ENCODE measurements at places on chromosomes 3 and 15.

GRCh38 chr15:96851613-96852012 is 521.1 kb downstream of the NR2F2 start:
- DNase-seq: no peak

- DNase-seq: no peak
Measured at GRCh38 chr3:69250014-69250413, 127.6 kb upstream of the LMOD3 start.

DNA sequence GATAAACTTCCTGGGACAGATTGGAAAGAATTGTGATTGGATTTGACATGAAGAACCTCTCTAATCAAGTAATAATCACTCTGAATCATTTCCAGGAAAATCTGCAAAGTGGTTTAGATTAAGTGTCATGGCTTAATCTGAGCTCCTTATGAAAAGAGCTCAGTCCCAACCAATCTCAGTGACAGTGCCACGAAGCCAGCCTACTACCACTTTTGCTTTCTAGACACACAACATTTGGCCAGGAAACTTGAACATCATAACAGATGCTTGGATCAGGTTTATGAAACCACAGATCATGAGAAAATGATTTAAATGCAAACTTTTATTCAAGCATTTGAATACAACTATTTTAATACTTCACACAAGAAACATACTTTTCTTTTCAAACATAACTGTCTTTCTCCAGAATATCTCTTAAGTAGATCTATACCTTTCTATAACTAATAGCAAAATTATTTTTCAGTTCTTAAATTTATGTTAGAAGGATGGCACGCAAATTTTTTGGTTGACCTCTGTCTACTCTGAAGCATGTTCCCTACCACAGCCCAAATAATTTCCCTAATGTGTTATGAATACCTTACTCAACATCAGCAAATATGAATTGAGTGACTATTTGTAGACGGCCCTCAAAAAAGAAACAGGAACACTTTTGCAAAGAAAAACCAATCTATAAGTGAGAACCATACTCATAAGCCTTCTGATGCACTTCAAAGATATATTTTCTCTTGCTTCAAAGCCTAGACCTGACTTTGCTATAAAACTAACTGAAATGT is 495.0 kb upstream of the ZNF385D start:
- no peak for DNase-seq

GRCh38 chr15:77187751-77188464 is 117.0 kb upstream of the TSPAN3 start:
- no peak for DNase-seq

DNA sequence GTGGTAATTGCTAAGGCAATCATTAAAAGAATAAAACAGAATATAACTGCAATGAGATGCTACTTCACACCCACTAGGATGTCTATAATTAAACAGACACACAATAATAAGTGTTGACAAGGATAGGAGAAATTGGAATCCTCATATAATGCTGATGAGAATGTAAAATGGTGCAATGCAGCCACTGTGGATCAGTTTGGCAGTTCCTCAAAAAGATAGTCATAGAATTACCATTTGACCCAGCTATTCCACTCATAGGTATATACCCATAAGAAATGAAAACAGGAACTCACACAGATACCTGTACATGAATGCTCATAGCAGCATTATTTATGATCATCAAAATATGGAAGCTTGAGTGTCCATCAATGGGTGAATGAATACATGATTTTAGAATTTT is 9.6 kb upstream of the RNF111 start:
- DNase-seq: no peak
